Lung microvascular endothelial cell (primary cell): ENCODE measurements at places on chromosomes 6 and 20.

DNA sequence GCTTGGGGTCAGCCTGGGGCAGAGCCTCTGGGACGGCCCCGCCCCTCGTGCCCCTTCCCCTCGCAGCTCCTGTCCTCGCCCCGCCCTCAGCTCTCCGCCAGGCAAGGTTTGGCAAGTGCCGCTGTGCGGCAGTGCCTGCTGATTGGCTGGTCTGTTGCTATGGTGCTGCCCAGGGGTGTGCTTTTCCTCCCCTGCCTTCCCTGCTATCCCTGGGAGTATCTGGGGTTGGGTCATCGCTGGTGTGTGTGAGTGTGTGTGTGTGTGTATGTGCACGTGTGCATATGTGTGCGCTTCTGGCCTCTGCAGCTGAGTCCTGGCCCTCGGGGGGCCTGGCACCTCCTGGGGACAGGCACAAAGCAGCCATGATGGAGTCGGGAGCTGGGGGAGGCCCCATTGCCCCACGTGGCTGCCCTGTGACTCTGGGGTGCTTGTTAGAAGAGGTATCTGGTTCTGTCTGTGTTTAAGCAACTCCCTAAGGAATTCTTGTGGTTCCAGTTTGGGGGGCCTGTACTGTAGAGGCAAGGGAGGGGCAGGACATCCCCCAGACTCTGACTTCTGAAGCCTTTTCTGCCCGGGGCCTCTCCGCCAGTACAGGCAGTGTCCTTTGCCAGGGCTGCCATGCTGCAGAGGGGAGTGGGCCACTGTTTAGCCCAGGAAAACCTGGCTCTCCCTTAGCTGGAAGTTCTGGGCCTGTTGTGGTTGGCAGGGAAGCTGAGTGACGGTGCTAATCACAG lies 6.9 kb downstream of the RTEL1 start:
- peak; percentile 39 for DNase-seq

DNA sequence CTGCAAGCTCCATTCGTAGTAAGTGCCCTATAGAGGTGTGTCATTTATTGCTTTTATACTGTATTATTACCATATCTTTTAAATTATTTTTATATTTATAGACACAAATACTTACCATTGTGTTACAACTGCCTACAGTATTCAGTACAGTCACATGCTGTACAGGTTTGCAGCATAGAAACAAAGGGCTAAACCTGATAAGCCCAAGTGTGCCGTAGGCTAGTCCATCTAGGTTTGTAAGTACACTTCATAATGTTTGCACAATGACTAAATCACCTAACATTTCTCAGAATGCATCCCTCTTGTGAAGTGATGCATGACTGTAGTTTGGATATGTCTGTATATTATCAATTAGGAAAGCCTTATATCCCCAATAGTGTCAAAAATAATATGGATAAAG lies 122.8 kb downstream of the CLVS2 start:
- DNase-seq = no peak

DNA sequence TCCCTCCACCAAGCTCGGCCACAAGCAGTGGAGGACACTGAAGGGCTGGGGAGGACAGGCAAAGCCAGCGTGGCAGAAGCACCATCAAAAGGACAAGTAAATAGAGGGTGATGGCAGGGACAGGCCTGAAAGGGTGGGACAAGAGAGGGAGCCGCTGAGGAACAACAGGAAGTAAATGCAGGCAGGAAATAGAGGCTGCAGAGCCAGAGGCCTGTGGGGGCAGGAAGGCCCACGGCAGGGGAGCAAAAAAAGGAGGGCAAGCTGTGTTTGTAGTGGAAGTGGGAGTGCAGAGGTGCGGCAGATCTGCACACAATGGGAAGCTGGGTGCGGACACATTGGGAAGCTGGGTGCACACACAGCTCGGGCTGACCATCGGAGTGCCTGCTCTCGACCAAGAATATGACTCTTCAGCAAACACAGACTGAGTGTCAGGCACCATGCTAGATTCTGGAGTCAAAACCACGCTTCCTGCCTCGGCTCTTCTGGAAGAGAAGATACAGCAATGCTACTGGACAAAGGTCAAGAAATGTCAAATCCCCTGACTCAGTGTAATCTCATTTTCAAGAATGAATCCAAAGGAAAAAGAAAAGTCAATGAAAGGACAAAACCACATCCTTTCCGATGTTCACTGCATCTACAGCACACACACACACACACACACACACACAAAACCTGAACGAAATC lies 40.4 kb upstream of the RAB22A start:
- peak; percentile 13 for DNase-seq

DNA sequence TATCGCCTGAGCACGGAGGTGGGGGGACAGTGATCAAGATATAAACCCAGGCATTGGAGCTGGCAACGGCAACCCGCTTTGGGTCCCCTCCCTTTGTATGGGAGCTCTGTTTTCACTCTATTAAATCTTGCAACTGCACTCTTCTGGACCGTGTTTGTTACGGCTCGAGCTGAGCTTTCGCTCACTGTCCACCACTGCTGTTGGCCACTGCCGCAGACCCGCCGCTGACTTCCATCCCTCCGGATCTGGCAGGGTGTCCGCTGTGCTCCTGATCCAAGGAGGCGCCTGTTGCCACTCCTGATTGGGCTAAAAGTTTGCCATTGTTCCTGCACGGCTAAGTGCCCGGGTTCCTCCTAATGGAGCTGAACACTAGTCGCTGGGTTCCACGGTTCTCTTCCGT lies 48.9 kb upstream of the CD83 start:
- no peak for DNase-seq

- DNase-seq = peak; percentile 40
Measured at GRCh38 chr6:143232849-143233248, 172.2 kb downstream of the AIG1 start.

DNA sequence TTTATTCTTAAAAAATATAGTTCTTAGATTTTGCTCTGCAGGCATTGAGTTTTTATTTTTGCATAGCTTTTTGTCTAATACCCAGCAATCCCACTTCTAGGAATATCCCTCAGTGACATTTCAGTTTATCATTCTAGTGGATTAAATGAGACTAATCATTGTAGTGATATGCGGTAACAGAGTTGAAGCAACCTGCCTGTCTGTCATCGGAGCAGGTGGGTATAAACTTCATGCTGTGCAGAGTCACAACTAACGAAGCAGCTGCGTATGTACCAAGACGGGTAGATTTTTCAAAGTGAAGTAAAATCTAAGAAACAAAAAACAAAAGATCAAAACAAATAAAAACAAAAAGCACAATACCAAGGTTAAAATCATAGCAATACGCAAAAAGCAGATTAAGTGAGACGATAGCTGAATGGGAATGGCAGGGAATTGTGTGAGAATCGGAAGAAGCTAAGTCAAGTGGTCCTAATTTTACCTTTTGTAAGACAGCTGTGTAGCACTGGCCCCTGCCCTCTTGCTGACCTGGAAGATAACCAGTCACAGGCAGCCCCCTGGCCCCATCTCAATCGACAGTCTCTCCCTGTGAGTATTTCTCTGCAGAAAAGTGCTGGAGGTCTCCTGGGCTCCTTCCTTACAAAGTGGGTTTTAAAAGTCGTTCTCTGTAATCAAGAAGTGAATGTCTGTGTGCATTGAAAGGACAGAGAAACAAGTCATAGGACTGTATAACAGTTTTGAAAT lies 169.2 kb downstream of the OR2B2 start:
- DNase-seq = no peak

- peak; percentile 51 for DNase-seq
Measured at GRCh38 chr6:27168586-27169443, 78.7 kb upstream of the PRSS16 start.

GRCh38 chr6:108117427-108118358 lies 43.2 kb upstream of the OSTM1 start:
- peak; percentile 44 for DNase-seq

DNA sequence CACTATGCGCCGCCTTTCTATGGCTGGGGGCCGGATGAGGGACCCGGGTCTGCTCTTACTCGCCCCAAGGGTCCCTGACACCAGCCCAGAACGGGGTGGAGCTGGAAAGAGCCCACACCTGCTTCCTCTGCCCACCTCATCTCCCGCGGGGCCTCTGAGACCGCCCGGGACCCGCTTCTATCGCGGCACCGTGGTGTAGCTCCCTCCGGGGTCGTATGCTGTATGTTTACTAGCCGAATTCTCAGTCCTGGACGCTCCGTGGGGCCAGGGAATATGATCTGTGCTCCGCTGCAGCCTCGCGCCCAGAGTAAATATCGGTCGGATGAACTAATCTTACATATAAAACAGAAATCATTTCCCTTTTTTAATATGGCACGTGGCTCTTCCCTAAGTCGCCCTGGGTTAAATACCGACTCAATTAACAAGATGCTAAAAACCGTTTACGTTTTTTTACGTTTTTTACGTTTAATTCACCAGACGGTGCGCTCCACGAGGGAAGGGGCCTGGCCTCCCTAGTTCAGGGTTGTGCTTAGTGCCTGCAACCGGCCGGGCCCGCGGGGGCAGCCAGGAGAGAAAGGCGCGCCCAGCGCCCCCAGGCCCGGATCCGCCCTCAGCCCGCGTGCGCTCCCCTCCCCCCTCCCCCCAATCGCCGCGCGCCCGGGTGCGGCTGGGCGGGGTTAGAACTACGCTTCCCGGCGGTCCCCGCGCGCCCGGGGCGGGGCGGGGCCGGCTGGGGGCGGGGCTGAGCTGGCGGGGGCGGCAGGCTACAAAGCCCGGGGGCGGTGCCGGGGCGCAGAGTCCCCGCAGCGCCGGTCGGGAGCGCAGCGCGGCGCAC lies at the start of gene RBM38:
Gene RBM38 (plus strand): TSS at position 793 of the 835 bp plus-strand sequence. CDS start 186 bp downstream, outside the sequence.
- peak; percentile 77 for DNase-seq
